ENCODE measurements at places on chromosomes 5 and 9. TPM values are rescaled to one million over a fixed set of nuclear protein-coding genes. Genes with fewer than 3 reads are reported as not detected.

- H3K27me3 ChIP-seq, result no peaks in the 10 kb centered on the region
- no peak overlapping the region for H3K4me3 ChIP-seq
- H3K27ac ChIP-seq, result no peak overlapping the region
Observed at GRCh38 chr9:16028548-16028947, 475.7 kb downstream of the CCDC171 start.

Gene CTNND2
- total RNA-seq, result 6.9 TPM

DNA sequence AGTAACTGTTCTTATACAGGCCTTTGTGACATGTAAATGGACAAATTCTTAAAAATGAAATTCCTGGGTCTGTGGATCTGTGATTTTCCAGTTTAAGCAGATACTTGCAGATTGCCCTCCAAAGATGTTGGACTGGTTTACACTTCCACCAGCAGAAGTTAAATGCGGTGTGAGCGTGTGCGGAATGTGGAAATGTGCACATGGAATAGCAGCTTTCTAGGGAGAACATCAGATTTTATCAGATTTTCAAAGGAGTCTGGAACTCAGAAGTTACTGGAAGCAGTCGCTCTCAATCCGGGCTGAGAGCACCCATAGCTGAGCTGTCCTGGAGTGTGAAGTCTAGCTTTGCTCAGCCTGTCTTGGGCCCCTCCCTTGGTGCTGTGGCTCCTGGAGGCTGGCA, 97.4 kb downstream of the PPARGC1B start:
- H3K36me3 ChIP-seq, result peaks cover 6% of the 10 kb centered on the region
- no peak overlapping the region for H3K27ac ChIP-seq
- H3K27me3 ChIP-seq, result no peaks in the 10 kb centered on the region
- no peak for DNase-seq
- peaks cover 6% of the 10 kb centered on the region for H3K4me1 ChIP-seq

Gene PCDHA1
- total RNA-seq, result not detected

Gene EGFLAM
- total RNA-seq, result 2.1 TPM

DNA sequence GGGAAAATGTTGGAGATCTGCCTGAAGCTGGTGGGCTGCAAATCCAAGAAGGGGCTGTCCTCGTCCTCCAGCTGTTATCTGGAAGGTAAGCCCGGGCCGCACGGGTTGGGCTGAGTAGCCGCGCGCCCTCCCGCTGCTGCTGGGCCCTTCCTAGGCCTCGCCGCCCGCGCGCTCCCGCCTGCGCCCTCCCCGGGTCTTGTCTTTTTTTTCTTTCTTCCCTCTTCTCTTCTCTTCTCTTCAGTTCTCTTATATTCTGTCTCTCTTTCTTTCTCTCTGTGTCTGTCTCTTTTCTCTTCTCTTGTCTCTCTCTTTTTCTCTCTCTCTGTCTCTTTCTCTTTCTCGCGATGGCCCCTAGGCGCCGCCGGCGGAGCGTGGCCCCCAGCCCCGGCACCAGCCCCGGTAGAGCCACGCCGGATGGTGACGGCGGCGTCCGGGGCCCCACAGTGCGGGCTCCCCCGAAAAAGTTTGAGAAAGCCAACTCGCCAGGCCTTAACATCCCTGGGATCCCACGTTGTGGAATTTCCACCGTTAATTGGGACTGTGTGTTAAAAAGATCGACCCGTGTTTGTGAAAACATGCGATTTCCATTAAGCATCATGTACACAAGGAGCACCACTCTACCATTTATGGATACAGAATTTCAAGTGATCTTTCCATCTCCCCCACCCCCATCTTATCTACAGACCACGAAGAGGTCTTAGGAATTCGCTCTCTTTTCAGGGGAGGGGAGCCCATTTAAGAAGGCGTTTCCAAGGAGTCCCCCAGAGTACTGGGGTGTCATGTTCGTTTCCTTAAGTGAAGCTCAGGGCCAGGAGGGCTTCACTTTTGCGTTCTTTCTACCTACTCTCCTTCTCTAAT, 616 bp downstream of the ABL1 start:
- DNase-seq, result peak; percentile 73
- H3K36me3 ChIP-seq, result no peaks in the 10 kb centered on the region
- no peaks in the 10 kb centered on the region for H3K27me3 ChIP-seq
- H3K27ac ChIP-seq, result peak overlapping the region; percentile 89

- no peaks in the 10 kb centered on the region for H3K36me3 ChIP-seq
- H3K4me1 ChIP-seq, result no peaks in the 10 kb centered on the region
- no peak overlapping the region for H3K4me3 ChIP-seq
- no peak overlapping the region for H3K27ac ChIP-seq
Observed at GRCh38 chr5:55004729-55005128, 19.3 kb upstream of the GZMK start.

- H3K36me3 ChIP-seq, result peaks cover 95% of the 10 kb centered on the region
- no peak overlapping the region for H3K4me3 ChIP-seq
- H3K27ac ChIP-seq, result no peak overlapping the region
- H3K27me3 ChIP-seq, result no peaks in the 10 kb centered on the region
- H3K4me1 ChIP-seq, result peaks cover 9% of the 10 kb centered on the region
Observed at GRCh38 chr5:16673241-16674201, 56.7 kb upstream of the RETREG1 start.

Gene JAKMIP2
- total RNA-seq, result 7.5 TPM

Gene CAMK4
- 3.8 TPM for total RNA-seq

Gene CCNO
- total RNA-seq, result not detected

Gene GPSM1
- total RNA-seq, result 27.3 TPM

Gene APBB3
- total RNA-seq, result 25.8 TPM
